ENCODE measurements at places on chromosomes 2 and 18.

GRCh38 chr2:134765987-134766386 is 47.2 kb upstream of the TMEM163 start:
- no peak for DNase-seq

GRCh38 chr2:229674830-229675530 is 39.4 kb downstream of the DNER start:
- no peak for DNase-seq

- no peak for DNase-seq
Observed at GRCh38 chr2:197992482-197993133, 188.2 kb downstream of the PLCL1 start.

- peak; percentile 34 for DNase-seq
Observed at GRCh38 chr2:126655500-126656430, at the start of gene GYPC. GYPC (plus strand) TSS chr2:126656158; CDS start chr2:126656264, 106 bp downstream.

DNA sequence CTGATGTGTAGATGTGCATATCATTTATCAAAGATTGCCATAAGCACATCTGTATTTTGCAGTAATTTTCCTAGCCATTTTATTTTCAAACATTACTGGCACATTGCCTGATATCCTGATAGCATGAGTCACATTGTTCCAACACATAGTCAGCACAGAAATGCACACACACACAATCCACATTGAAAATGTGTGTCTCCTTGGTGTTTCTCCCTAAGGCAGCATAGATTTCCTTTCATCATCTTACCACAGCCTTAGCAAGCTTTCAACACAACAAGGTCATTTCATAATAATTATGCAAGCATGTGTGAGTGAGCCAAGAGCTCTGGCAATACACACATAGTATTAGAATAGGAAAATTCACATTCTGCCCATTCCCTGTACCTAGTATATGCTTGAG is 245.4 kb upstream of the MEIS1 start:
- DNase-seq = no peak

DNA sequence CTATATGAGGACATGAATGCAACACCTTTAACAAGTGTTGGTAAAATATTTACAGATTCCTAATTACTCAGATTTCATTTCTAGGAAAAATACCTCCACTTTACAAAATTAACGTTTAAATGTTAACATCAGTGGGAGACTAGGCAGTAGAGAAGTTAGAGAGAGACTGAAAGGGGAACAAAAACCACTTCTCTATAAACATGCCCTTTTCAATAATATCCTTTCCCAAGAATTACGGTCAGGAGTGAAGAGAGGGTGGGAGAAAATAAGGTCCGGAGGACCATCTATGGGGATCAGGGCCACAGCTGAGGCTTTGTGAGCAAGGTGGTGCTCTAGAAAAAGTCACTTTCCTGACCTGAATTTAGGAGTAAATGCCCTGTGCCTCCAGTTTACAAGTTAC is 65.3 kb upstream of the WIPF1 start:
- DNase-seq = no peak

DNA sequence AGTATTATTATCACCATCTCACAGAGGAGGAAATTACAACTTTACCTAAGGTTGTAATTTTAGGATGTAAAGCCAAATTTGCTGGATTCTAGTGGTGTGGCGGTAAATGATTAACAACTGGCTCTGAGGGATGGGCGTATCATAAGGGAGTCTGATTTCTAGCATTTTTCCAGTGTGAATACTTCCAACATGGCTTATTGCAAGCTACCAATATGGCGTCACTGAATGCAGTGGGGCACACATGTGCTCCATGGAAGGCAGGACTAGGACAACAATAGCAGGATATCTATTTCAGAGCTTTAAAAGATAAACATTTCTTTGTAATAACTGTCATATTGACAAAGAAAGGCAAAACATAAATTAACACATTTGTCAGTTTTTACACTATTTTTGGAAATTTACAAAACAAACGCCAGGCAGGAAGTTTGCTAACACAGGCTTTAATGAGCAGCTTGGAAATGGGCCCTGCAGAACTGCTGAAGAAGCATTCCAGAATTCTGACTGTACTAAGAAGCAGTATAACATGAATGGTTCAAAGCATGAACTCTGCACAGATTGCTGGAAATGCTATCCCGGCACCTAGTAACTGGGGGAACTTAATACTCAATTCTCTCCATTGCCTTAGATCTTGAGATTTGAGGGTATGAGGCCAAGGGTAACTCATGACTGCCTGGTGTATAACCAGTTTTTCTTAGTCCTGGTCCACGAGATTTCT is 439.3 kb upstream of the MAP2 start:
- DNase-seq = no peak

DNA sequence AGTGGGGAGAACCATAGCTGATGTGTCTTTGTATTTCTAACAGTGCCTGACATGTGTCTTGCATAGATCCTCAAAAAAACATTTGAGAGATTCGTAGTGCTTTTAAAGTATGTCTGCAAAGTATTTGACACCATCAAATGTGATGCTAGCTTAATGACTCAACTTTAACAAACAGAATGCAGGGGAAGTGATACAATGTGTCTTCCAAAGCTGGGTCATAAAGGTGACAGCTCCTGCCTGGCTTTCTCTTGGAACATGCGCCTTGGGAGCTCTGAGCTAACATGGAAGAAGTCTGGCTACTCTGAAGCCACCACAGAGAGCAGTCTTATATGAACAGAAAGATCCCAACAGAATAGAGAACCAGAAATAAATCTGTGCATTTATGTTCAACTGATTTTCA is 78.2 kb downstream of the C1D start:
- no peak for DNase-seq

DNA sequence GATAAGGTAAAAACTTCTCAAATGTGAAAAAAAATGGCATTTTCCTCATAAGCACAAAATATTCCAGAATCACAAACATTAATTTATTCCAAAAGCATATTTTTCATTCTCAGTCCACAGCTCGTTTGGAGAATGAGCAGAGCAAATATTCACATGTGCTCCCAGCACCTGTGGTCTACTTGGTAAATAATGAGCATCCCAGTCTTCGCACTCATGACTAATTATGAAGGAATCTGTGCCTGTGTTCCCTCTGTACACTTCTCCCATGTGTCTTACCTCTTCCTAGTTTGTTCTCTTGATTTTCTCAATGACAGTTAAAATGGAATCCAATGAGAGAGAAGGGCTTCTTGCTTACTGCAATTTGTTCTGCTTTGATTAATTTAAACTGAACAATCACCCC is 671.0 kb upstream of the SOX11 start:
- DNase-seq = no peak

DNA sequence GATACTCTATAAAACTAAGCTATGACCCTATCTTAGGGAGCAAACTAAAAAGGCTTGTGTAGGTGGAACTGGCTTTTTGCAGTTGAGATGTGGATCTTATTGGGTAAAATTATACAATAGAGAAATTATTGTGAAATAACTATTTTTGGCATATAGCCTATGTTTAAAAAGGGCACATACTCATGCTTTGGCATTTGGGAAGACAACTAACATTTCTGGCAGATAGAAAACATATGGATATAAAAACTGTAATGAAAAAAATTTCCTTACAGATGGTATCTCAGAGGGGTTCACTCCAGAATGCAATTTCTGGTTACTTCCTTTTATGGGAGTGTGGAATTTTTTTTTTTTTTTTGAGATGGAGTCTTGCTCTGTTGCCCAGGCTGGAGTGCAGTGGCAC is 120.1 kb upstream of the CCDC195 start:
- DNase-seq = no peak

- DNase-seq = no peak
Observed at GRCh38 chr2:96950381-96951124, 35.8 kb downstream of the FAM178B start.

- no peak for DNase-seq
Observed at GRCh38 chr18:60064271-60064670, 164.5 kb downstream of the PMAIP1 start.

DNA sequence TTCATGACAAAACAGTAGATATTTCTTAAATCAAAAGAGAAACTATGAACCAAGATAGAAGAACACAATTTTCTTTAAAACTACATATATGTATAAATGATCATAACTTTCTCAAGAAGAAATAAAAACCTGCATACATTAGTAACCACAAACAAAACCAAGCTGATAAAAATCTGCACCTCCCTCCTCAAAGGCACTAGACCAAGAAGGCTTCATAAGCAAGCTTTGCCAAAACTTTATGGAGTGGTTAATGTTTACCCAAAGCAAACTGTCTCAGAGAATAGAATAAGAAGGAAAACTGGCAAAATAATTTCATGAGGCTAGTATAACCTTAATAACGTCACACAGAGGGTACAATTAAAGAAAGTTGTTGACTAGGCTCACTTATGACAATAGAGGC is 138.3 kb downstream of the ZBTB7C start:
- no peak for DNase-seq

DNA sequence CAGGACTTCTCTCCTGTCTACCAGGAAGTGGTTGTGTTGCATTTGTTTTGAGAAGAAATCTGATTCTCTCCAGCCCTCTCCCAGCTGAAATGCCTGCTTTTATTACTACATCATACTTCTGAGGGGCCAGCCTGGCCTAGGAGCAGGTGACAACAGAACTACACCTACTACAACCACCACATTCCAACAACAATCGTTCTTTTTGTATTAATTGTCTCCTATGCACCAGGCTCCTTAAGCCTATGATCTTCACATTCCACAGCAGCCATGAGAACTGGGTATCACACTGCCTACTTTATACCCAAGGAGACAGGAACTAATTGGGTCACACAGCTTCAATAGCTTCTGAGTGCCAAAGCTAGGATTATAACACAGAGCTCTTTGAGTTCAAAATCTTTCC is 167.7 kb downstream of the TDRD15 start:
- DNase-seq = no peak

GRCh38 chr2:105412584-105412983 is 13.7 kb upstream of the FHL2 start:
- no peak for DNase-seq
